T-helper 2 cell (primary cell): ENCODE measurements at places on chromosomes 7 and 10.

DNA sequence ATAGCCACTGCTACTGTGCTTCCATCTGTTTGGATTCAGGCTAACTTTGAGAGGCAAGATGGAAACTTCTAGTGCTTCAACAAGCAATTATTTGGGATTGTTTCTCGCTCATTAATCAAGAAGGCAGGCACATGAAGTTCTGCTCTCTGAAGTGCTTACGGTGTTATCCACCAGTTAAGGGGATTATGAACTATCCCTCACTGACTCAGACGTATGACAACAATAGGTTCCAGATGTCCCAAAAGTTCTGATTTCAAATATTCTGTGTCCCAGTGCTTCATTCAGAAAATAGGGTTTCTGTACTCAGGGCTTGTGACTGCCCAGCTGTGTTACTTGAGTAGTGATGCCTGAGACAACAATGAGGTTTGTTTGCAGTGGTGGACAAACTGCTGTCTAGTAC is 81.0 kb downstream of the HACD1 start:
- no peak for DNase-seq

DNA sequence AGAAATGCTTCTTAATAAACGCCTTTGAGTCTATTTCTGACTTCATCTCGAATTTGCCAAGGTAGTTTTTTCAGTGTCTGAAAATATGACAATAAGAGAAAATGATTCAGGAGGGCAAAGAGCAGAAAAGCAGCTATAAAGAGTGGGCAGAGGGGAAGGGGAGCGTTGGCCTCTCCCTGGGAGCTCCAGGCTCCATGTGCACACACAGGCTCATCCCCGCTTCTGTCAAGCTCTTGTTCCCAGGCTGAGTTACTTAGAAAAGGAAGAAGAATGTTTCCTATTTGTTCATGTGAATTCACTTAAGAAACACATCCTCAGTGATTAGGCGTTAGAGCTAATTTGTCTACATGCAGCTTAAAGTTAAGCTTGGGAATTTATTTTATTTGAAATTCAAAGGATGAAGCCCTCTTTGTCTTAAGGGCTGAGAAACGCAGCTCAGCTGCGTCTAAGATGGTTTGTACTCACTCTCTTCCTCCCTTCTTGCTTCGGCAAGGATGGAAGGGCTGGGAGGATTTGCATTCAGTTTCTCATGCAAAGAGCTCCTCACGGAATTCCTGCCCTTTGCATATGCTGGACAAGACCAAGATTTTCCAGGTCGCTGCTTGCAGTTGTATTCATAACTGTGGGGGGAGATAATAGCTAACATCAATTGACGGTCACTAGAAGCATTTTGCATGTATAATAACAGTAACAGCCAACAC is 29.0 kb upstream of the ATXN7L1 start:
- DNase-seq: no peak

DNA sequence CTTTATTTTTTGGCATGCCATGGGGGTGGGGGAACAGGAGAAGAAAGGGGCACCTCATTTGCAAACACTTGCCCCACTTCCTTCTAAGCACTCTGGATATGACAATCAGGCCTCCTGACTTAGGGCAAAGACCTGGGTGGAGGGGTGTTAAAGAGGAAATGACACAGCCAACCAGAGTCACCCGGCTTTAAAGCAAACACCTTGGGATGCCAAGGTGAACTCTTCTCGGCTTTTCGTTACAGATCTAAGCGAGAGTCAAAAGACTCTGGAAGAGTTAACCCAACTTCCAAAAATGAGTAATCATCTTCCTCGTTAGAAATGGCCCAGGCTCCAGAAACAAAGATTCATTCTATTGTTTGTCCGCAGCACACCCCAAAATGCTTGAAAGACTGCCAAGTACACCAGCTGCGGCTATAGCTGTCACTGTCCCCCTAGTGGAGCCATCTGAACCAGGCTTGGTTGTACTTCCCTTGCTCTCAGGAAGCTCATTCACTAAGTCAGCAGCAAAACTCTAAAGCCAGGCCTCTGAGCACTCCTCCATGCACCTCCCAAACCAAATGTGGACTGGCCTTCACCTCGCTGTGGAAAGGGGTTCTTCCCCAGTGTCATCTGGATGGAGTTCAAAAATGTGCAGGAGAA is 24.8 kb downstream of the FAM53B start:
- DNase-seq: peak; percentile 95

DNA sequence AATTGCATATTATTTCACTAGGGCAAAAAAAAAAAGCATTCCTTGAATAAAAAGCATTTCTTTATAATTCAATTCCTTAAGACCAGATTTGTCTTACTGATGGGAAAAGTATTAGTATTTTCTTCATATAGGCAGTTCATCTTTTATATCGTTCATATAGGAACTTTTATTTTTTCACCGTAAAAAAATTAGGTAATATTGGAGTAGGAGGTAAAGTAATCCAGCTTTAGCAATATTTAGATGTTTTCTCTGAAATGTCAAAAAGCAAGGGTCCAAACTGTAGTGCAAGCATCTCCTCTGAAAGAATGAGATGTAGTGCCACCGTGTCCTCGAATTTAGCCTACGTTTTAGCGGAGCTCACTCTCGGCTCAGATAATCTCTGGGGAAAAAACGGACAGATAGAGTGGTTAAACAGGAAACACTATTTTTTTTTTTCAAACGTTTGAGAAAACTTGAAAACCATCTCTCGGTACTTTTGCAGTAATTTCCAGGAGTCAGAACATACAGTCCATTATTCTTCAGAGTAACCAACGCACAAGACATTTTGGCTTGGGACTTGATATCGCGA is 5.5 kb upstream of the SPAG6 start:
- DNase-seq: no peak

- no peak for DNase-seq
Measured at GRCh38 chr7:56097700-56098099, 4.9 kb upstream of the PHKG1 start.

DNA sequence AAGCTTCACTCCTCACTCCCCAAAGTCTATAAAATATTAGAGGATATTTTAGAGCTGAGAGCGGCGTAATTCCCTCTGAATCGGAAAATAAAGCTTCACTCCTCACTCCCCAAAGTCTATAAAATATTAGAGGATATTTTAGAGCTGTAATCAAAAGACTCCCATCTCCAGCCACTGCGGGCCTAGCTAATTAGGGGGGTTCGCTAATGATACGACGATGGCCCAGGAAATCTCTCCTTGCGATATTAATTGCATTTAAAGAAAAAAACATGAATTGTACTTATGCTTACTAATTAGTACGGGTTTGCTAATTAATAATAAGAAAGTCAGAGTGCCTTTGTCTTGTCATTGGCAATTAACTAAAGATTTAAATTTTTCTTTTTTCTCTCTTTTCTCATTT is 235.9 kb downstream of the MAD1L1 start:
- DNase-seq: no peak

- DNase-seq: no peak
Measured at GRCh38 chr7:108099713-108100112, 30.4 kb downstream of the LAMB4 start.

DNA sequence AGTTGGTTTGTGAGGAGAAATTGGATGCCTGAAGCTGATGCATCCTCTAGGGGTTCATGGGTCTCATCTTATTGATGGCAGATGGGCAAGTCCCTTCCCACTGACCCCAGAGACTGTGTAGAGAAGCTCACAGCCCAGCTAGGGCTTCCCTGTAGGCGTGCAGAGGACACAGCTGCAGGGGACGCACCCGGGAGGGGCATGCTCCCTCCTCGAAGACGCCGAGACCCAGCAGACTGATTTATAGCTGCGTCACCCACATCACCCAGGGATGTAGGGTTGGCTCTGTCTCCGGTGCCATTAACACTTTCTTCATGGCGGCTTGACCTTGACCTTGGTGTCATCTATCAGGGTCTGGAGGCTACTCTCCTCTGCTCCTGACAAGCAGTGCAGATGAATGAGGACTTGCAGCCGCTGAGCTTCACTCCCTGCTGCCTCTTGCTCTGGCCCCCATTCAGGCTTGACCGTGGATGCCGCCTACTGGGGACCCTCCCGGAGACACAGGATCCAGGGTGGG is 549.7 kb downstream of the TCERG1L start:
- DNase-seq: no peak

- no peak for DNase-seq
Measured at GRCh38 chr10:132535065-132535651, 2.4 kb upstream of the INPP5A start.

DNA sequence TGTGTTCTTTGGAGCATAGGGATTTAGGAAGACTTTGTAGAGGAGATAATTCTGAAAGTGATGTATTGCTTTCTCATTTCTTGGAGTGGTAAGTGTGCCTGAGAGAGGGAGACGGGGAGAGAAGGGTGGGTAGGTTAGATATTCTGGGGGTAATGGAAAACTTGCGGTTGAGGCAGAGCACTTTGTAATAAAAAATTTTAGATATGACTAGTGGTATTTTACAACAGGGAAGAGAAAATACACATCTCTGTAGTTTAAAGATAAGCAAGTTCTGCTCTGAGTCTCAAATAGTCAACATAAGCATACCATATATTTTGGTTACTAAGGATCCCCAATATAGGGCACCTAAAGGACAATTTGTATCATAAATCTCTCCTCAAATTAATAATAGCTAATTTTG is 6.6 kb downstream of the VPS50 start:
- no peak for DNase-seq

DNA sequence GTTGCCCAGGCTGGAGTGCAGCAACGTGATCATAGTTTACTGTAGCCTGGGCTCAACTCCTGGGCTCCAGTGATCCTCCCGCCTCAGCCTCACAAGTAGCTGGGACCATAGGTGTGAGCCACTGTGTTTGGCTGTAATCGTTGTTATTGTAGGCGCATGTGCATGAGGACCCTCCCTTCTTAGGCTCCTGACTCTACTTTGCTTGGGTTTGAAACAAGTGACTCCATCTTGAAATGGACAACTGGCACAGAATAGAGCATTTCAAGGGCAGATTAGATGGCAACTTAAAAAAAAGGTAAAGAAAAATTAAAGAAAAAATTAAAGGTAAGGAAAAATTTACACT is 15.4 kb upstream of the GIMAP8 start:
- no peak for DNase-seq

DNA sequence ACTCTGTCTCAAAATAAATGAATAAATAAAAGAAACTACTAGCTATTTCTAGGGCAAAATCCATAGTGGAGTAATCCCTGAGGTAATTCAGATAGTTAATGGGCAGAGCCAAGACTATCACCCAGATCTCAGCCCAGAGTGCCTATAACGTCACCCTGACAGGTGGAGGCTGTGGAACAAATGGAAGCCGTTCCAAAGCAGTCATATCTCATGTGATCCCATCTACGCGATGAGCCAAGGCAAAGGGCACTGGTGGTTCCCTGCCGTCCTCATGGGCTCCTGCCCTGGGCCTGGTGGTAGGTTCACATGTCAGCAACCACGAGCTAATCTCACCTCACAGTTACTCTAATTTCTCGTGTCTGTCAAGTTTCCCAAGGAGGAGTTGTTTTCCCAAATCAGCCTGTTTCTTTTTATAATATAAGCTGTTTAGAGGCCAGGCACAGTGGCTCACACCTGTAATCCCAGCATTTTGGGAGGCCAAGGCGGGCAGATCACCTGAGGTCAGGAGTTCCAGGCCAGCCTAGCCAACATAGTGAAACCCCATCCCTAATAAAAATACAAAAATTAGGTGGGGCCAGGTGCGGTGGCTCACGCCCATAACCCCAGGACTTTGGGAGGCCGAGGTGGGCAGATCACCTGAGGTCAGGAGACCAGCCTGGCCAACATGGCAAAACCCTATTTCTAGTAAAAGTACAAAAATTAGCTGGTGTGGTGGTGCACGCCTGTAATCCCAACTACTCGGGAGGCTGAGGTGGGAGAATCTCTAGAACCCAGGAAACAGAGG is 22.5 kb upstream of the ASCC1 start:
- DNase-seq: no peak

DNA sequence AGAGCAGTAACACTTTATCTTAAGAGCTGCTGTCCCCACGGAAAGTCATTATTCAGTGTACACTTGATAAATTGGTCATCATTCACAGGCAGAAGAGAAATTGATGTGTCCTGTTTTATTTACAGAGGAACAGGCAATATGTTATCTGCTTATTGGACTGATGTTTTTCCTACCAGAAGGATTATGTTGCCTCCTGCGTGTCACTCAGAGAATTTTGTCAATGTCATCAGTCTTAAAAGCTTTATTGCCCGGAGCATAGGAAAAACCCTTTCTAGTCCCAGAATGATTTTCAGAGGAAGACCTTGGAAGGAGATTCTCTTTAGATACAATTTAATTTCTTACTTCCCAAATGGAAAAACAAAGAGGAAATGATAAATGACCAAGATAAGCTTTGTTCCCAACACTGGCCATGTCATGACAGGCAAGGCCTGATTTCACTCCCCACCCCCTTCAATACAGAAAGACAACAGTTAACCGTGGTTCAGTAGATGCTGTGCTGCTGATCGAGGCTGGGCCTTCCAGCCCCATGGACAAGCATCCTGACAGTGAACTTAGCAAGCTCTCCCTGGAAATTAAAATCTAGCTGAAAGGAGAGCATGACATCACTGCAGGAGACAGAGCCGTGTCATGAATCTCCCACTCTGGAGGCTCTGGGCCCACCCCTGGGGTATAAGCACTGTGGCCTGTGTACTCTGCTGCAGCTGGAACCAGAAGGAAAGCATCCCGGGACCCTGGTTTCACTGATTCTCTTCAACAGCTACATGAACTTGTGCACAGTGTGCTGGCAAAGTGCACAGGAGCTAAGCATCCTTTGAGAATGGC is 118.8 kb upstream of the LYZL2 start:
- no peak for DNase-seq

DNA sequence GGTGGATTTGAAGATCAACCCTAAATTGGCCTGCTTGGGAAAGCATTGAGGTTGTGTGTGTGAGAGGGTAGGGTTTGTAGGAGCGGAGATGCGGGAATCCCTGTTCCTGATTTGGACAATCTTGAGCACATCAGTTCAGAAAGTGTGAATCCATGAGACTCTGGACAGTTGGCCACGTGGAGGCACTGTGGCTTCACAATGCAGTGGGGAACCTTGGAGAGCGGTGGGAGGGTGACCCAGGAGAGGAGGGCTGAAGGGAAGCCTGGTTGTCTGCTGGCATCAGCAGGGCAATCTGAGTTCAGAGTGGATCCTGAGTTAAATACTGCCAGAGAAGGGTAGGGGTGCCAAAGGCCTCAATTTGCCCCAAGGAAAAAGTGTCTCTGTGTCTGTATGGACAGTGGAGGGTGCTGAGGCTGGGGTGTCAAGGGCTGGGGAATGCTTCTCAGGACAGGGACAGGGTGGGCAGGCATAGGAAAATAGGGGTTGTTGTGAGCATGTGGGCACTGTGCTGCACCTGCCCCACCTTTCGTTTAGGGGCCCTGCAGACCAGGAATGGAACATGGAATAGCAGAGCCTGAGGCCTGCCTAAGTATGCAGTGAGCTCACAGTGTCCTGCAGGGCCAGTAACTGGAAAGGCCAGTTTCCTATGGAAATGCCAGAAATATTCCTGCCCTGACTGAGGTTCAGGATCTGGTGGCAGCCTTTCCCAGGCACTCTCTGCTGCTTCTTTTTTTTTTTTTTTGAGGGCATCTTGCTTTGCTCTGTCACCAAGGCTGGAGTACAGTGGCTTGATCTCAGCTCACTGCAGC is 162.9 kb upstream of the PRSS58 start:
- no peak for DNase-seq

GRCh38 chr7:70701477-70701876 is 430.5 kb upstream of the GALNT17 start:
- no peak for DNase-seq
